Mesenteric fat pad (tissue), 1 donor: ENCODE measurements at places on chromosomes 3 and 15. TPM values are rescaled to one million over a fixed set of nuclear protein-coding genes. Genes with fewer than 3 reads are reported as not detected.

- no peak for DNase-seq
These were observed 411 bp upstream of the PPP2R3A start for GRCh38 chr3:135965129-135965505.

DNA sequence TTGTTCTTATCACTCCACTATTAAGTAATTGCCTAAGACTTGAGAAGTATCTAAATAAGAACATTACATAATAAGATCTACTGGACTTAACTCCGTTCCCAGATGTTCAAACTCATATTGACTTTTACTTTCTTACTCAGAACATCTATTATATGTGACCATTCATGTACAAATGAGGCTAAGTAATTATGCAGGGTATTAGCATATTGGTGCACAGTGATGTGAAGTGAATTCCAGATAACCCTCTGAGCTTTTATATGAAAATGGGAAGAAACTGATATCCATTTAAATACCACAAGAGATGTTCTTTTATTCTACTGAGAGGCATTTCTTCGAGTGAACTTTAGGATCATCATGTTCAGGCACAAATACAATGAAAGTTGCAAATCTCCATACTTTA lies 135.7 kb downstream of the ZPLD1 start:
- DNase-seq = no peak

- no peak for DNase-seq
These were observed 180.0 kb downstream of the CD47 start for GRCh38 chr3:107910713-107911259.

GRCh38 chr3:50239649-50240048 lies 3.6 kb downstream of the GNAI2 start:
- no peak for DNase-seq

DNA sequence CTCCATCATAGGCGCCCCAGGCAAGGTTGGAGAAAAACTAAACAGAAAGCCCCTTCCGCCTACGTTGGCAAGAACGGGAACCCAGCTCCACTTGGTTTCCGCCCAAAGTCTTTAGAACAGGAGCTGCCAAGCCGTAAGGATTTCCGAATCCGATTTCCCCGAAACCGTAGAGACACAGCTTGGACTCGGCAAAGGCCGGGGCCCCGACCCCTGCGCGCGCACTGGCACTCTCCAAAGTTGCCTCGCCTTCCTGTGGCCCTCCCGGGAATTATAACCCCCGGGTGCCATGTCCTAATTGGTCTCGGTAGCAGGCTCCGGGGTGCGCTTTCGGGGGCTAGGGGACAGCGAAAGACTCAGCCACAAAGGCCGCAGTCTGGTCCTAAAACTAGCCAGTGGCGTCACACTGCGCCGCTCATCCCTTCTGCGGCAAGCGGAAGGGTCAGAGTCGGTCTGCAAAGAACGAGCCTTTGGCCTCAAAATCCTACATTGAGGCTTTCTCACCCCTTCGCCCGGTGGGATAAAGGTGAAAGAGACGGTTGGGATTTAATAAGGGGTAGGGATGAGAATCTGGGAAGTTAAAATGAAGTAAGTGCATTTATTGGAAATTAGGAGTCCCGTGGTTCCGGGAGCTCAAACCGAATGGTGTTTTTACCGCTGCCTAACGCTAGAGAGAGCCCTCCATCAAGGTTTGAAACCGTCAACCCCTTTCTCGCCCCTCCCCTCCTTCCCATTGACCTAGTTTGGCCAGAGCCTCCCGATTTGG lies 6.8 kb downstream of the BCL6 start:
- DNase-seq = no peak

DNA sequence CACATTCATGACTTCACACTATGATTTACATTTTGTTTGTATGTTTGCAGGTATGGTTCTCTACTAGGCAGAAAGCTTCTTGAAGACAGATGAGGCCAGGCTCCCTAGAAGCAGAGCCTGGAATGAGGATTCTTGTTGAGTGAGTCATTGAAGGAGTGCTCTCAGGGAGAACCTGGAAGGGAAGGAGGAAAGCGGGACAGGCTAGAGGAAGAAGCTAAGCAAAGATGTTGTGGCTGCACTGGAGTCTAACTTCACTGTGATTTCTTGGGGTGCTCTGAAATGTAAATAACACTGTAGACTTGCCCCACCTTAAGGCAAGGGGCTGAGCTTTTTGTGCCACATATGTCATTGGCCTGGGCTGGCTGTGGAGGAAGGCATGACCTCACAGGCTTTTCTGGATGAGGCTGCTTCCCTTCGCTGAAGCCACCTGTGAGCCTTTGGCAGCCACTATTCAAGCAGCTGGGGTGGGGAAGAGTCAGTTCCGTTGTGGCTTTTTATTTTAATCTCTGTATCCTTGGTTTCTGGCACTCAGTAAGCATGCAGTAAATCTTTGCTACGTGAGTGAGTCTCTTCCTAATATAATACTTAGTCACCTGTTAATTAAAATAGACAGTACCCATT lies 307.3 kb downstream of the SV2B start:
- no peak for DNase-seq

BCHE gene
- 4.1 TPM for total RNA-seq

- no peak for DNase-seq
These were observed 576.4 kb downstream of the FOXP1 start for GRCh38 chr3:71006810-71007785.

DNA sequence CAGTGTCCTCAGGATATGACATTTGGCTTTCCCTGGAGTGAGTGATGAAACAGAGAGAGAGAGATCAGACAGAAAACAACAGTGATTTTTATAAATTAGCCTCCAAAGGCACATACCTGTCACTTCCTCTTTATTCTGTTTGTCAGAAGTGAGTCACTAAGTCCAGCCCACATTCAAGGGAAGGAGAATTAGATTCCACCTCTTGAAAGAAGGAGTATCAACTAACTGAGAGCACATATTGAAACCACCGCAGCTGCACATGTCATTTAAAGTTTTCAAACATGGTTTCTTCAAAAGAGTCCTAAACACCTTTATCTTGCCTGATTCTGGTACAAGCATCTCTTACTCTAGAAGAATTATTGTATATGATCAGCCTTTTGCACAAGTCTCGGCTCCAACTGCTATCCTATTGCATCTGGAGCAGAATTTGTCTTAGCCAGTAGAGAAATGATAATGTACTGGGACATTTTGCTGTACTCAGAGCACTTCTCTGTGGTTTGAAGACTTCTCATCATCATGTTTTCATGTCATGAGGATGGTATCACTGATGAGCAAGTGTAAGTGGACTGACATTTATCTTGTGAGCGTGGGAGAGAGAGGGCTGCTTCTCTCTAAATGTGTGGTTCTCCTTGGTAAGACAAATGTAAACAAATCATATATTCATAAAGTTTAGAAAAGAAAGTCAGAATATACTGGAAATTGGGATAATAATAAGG lies 338.9 kb upstream of the CFAP20DC start:
- DNase-seq = no peak

GRCh38 chr3:85567071-85567676 lies 608.4 kb downstream of the CADM2 start:
- DNase-seq = no peak

DNA sequence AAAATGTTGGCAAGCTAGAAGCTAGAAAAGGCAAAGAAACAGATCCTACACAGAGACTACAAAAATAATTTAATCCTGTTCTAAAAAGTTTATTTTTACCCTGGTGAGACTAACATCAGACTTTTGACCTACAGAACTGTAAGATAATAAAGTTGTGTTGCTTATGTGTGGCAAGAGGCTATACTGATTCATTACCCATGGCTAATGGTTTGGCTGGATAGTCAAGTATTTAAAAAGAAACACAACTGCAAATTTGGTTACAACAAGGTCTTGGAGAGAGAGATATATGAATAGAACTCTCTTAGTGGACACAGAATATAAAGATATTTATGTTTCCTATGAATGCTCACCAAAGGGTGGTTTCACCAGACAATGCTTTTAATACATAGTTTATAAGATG lies 364.2 kb upstream of the PLSCR5 start:
- DNase-seq = no peak

- DNase-seq = no peak
These were observed at the start of gene TNNC1 for GRCh38 chr3:52453496-52454249. Gene TNNC1, minus strand, starts transcription at chr3:52454041. Its CDS starts 26 bp downstream, at chr3:52454015.

GRCh38 chr15:58551084-58551763 lies 119.4 kb downstream of the LIPC start:
- DNase-seq = no peak

GRCh38 chr3:30350011-30350410 lies 256.4 kb upstream of the TGFBR2 start:
- DNase-seq = no peak

OGG1 gene
- total RNA-seq = 14.4 TPM

GRCh38 chr15:70266412-70267121 lies 168.8 kb upstream of the TLE3 start:
- no peak for DNase-seq

LMOD3 gene
- 0.10 TPM for total RNA-seq

FEZF2 gene
- not detected for total RNA-seq

DNA sequence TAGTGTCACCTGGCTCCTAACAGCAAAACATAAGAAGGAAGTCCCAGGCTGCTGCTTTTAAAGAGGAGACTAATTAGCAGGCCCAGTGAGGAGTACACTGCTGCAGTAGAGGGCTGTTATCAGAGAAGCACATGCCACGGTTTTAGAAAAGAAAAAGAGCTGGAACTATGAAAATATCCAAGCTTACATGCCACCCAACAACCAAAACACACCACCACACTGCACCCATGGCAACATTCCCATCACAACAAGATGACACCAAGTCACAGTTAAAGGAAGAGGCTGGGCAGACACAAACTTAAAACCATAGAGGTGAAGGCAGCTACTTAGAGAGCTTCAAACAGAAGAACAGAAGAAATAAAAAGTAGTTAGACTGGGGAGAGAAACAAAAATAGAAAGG lies 37.0 kb downstream of the NPTN start:
- no peak for DNase-seq

GRCh38 chr3:181941250-181941649 lies 229.5 kb downstream of the SOX2 start:
- DNase-seq = no peak

ARHGAP31 gene
- 63.4 TPM for total RNA-seq

DNA sequence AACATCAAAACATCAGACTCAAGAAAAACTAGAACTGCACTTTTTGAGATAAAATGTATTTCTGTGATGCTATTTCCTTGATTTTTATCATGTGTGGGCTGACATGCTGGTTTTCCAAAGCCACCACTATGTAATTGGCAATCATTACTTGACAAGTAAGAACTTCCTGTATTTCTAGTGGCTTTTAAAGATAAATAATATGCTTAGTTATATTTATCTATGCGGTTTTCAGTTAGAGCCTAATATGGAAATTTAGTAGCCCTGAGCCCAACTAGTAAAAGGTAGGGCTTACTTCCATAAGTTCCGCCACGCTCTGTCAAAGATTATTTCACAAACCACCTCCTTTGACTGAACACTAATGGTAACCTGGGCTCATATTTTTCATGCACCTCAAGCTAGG lies 91.6 kb downstream of the PPARG start:
- no peak for DNase-seq

SPTSSB gene
- total RNA-seq = not detected

DNA sequence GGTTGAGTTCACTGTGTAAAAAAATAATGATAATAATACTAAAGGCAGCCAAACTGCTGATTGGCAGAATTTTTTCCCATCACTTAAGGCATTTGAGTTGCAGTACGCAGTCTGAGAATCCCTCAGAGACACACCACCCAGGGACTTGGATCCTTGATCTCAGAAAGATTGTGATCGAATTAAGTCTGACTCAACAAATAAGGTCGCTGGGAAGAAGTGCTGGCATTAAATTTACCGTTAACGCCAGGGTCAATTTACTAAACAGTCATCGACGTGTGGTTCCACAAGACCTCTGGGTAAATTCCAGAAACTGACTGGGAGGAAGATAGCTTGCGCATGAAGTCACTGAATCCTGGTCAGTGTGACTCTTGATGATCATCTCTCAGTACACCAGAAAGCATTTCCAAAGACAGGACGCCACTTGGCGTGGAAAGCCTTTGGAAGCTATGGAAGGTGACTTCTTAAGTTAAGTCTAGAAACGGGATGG lies 48.3 kb upstream of the CGNL1 start:
- DNase-seq = no peak

TRAIP gene
- 1.1 TPM for total RNA-seq

ADCY5 gene
- total RNA-seq = 107 TPM

DNA sequence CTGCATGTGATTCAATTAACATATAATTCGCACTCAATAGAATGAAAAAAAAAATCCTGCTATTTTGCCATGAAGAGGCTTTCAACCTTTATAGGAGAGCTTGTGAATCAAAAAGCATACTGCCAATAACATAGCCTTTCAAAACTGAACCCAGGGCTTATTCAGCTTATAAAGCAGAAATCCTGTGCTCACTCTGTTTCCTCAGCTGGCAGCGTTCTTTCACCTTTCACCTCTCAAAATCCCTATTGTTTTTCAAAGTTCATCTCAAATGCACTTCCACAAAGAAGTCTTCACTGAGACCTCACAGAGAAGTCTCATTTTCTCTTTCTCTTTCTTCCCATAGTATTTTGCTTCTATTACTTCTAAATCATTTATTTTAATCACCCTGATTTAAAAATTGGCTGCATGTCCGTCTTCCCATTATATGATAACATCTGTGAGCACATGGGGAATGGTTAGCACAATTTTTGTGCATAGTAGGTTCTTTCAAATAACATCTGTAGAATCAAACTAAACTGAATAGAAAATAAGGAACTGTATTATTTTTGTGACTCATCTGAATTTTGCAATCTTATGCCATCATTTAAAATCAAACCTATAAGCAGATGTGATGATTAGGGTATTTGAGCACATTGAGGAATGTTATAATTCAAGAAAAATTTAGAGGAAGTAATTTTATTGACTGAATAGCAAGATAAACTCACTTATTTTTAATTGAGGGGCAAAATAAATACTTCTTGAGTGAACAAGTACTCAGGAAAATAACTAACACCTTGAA lies 373.4 kb downstream of the NLGN1 start:
- DNase-seq = no peak

CAPN3 gene
- total RNA-seq = 6.7 TPM

CLPX gene
- total RNA-seq = 47.7 TPM

ENTPD3 gene
- total RNA-seq = 1.1 TPM

NTRK3 gene
- total RNA-seq = 1.6 TPM

GRCh38 chr3:159151130-159151529 lies 349.3 kb downstream of the MFSD1 start:
- DNase-seq = no peak

BOC gene
- total RNA-seq = 37.3 TPM

DNA sequence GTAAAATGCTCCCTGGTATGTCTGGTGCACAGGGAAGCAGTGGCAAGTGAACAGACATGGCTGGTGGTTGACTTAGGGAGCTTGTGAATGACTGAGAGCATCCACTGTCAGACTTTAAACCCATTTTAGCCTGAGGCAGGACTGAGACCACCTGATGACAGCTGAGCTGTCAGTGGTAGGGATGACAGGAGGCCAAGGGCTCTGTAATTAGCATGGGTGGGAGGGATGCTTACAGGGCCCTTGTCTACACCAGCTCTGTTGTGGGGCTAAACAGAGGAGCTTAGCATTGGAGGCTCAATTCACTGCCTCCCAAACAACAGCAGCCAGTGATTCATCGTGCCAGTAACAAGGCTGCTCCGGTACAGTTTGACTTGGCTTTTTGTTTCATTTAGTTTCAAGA lies 169.4 kb downstream of the CHST2 start:
- no peak for DNase-seq

ACTRT3 gene
- total RNA-seq = 3.7 TPM

PLAAT1 gene
- total RNA-seq = 1.2 TPM

GRCh38 chr15:50055332-50055731 lies 63.7 kb downstream of the ATP8B4 start:
- DNase-seq = no peak

TRIM71 gene
- not detected for total RNA-seq

MME gene
- 138 TPM for total RNA-seq
